ENCODE measurements at places on chromosomes 3 and 15.

DNA sequence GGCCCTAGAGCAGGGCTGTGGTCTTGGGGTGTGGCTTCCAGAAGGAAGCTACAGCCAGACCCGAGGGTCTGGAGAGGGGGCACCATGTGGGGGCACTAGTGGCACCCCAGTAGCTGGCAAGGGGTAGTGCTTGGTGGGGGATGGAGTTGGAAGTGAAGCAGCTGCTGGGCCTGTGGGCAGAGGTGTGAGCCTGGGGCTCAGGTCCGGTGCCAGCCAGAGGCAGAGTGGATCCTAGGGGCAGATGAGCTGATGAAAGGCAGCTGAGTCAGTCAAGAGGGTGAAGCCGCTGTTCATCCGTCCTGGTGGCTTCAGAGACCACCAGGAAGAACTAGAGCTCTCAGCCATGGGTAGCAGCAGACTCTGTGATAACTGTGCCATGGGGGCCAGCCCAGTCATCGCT, 172.6 kb downstream of the TBC1D2B start:
- DNase-seq = no peak

GRCh38 chr3:143443851-143444331, 324.3 kb downstream of the CHST2 start:
- DNase-seq = no peak

DNA sequence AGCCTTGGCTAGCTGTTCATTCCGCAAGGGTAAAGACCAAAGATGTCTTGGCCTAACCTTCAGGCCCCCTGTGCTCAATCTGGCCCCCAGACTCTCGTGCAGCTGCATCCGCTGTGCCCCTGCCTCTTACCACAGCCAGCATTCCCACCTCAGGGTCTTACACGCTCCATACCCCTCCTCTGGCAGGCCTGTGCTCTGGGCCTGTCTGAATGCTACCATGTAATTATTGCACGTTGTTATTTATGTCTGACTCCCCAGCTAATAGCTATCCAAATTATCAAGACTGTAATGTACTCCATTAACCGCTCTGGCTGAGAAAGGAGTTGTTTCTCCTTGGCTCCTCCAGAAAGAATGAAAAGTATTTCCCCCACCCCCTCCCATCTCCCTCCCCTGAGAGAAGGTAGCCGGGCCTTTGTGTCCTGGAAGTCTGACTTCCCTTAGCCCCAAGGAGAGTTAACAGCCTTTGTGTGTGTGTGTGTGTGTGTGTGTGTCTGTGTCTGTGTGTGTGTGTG, 54.5 kb upstream of the UBE2E1 start:
- no peak for DNase-seq

- peak; percentile 79 for DNase-seq
These were observed 970 bp downstream of the BBX start for GRCh38 chr3:107523539-107524325.

DNA sequence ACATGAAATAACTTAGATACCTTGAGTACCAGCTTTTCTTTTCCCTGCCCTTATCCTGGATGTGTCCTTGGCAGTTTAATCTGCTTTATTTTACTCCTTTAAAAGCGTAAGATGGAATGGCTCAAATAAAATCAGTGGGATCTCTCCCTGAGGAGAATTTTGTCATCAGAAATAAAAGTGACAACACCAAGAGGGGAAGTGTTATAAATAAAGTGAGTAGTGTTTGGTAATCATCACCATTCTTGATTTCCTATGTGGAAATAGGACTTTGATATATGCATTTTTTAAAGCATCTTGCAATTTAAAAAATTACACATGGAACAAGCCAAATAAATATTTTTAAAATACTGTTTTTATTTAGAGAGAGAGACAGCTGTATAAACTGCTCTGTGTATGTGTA, 76.5 kb downstream of the MBNL1 start:
- DNase-seq = no peak

DNA sequence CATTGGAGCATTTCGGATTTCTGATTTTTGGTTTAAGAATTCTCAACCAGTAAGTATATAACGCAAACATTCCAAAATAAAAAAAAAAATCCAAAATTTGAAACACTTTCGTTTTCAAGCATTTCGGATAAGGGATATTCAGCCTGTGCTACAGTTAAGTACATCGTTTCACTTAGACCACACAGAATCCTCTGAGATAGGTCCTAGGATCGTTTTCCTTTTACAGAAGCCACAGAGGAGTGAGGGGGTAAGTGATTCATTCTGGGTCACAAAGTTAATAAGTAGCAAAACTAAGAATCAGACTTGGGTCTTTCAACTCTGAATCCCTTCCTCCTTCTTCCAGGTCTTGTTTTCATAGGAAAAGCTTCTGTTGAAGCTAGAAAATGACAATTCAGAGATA, 249.3 kb downstream of the BBX start:
- DNase-seq = no peak

GRCh38 chr3:116591236-116591635, 118.3 kb upstream of the TUSC7 start:
- DNase-seq = no peak

GRCh38 chr3:197736010-197736490, 654 bp downstream of the RUBCN start:
- DNase-seq = no peak

- DNase-seq = no peak
These were observed 47.7 kb upstream of the RASGRP1 start for GRCh38 chr15:38612159-38612863.

- no peak for DNase-seq
These were observed 143.8 kb upstream of the LMCD1 start for GRCh38 chr3:8357859-8358258.

DNA sequence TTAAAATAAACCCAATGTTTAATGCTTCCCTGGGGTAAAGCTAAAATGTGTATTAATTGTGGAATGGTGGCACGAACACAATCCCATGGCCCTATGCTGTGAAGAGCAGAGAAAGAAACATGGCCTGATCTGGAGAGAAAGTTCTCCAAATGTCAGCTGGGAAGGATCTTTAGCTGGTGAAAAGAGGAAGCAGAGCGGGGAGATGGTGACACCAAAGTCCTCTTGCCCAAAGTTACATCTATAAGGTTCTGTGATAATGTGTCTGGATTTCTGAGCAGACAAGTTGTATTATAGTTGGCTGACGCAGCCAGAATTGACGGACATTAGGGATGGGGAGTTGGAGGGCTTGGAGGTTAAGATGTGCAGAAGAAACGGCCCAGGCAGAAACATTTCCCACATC, 196.2 kb downstream of the CHST2 start:
- DNase-seq = no peak

DNA sequence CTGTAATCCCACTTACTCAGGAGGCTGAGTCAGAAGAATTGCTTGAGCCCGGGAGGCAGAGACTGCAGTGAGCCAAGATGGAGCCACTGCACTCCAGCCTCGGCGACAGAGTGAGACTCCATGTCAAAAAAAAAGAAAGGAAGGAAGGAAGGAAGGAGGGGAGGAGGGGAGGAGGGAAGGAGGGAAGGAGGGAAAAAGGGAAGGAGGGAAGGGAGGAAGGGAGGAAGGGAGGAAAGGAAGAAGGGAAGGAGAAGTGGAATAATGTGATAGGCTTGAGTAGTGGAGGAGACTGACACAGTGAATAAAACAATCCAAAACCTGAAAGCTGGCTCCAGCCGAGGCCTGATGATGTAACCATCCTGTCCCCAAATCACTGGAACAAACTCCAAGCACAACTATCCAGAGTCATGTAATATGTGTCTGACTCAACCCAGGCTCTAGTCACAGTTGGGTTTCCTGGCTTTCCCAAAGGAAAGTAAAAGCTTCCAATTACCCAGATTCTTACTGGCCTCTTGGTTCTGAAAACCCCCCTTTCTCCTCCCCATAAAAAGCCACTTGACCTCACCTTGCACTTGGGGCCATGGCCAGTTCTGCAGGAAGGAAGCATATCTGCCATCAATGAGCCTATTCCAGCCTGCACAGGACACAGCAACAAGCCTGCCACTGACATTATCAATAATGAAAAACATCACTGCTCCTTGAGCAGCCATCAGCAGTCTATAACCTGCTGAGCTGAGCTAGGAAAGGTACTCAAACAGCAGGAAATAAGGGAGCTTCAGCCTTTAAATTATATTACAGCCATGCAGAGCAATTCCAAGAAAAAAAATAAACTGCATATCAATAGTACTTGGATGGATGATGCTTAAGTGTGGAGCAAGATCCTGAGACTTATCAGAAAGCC, 48.3 kb downstream of the MB21D2 start:
- no peak for DNase-seq

- no peak for DNase-seq
These were observed 33.8 kb upstream of the GREM1 start for GRCh38 chr15:32683906-32684584.

DNA sequence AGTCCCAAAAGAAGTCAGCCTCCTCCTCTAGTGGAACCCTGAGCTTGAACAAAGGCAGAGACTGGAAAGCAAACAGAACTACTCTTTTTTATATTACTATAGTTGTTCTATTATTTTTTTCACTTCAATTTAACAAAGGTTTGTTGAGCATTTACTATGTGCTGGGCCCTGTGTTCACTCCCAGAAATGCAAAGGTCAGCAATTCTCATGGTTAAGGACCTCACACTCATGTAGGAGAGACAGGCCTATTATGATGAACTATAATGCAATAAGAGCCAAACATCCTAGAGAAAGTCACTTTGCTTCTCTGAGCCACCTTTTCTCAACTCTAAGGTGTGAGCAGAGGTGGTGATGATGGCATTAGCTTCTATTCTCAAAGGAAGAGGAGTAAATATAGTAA, 82.1 kb upstream of the ARHGEF3 start:
- no peak for DNase-seq

DNA sequence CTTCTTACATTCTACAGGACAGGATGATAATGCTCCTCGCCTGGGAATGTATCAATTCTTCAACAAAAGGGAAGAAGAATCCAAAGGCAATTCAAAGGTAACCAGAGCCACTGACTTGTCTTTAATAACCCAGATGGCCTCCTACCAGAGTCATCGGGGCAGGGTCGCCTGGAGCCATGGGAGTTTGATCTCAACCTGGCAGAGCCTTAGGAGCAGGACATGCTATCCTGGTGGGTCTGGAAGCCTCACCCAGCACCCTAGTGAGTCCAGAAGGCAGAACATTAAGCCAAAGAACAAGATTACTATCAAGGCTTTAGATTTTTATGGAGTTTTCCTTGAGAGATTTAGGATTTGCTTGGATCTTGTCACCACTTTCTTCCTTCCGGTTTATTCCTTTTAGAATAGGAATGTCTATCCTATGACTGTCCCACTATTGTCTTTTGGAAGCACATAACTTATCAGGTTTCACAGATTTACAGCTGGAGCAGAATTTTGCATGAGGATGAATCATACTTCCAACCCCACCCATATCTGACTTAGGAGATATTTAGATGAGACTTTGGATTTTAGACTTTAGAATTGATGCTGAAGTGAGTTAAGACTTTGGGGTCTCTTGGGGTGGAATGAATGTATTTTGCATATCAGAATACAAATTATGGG, 330.3 kb upstream of the GOLIM4 start:
- DNase-seq = no peak

GRCh38 chr3:151183265-151183671, 19.7 kb downstream of the GPR171 start:
- no peak for DNase-seq

DNA sequence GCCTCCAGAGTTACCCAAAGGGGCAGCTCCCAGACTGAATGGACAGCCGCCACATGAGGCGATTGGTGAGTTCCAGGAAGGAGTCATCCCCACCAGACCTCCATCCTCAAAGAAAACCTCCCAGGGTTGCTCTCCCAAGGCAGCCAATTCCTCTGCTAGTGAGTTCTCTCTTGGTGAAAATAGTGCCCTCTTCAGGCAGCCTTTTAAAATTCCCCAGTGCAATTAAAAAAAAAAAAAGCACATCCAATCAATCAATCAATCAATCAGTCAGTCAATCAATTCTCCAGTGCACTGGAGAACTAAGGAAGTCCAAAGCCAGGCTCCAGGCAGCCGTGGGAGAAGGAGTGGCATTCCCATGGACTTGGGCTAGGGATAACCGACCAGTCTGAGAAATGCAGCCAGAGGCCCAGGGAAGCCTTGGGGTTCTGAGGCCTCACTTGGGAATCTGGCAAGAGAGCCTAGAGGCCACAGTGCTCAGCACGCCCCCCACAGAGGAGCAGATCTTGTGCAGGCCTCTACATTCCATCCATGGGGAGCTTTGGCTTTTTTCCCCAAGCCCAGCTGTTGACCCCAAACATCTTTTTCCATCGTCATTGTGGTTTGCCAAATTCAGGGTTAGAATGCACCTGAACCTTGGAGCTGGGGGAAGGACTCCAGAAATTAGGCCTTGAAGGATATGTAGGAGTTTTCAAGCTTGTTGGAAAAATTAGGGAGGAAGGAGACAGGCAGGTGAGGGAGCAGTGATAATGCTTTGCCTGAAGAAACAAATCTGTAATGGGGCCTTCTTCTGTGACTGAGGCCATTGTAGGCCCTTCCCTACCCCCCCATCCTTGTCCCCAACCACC, 4.8 kb downstream of the PAQR5 start:
- DNase-seq = no peak

- DNase-seq = no peak
These were observed 238.4 kb upstream of the RGMA start for GRCh38 chr15:93327364-93327763.

DNA sequence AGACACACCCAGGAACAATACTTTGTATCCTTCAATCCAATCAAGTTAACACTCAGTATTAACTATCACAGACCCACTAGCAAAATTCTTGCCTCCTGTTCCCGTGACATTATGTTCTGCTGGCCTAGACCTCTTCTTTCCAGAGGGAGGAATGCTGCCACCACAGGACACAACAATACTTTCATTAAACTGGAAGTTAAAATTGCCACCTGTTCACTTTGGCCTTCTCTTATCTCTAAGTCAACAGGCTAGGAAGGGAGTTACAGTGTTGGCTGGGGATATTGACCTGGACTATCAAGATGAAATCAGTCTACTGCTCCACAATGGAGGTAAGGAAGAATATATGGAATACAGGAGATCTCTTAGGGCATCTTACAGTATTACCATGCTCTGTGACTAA, 1000.4 kb upstream of the GBE1 start:
- DNase-seq = no peak

- no peak for DNase-seq
These were observed 14.2 kb downstream of the FBN1 start for GRCh38 chr15:48631176-48631770.

DNA sequence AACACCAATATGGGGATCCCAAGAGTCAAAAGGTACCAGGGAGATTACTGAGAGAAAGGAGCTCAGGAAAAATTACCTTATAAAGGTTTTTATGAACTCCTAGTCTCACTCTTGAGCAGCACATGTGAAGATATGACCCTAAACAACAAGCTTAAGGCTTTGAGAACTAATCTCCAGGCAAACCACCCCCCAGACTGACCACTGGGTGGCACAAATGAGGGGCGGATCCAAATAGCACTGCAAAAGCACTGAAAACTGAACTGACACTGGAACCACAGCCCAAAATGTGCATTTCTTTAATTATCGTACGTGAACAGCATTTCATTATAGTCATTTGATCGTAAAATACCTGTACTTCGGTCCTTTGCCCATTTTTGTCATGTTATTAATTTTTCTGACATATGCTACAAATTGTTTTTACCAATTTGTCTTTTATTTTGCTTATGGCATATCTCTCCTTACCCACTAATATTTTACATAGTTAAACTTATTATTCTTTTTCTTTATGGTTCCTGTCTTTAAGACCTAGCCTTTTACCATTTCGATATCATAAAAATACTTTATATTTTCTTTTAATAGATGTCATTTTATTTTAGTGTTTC, 31.5 kb upstream of the TFDP2 start:
- DNase-seq = no peak

All from C1 segment of cervical spinal cord (tissue), 14 donors.